ENCODE measurements at places on chromosomes 2 and 18. TPM values are rescaled to one million over a fixed set of nuclear protein-coding genes. Genes with fewer than 3 reads are reported as not detected.

DNA sequence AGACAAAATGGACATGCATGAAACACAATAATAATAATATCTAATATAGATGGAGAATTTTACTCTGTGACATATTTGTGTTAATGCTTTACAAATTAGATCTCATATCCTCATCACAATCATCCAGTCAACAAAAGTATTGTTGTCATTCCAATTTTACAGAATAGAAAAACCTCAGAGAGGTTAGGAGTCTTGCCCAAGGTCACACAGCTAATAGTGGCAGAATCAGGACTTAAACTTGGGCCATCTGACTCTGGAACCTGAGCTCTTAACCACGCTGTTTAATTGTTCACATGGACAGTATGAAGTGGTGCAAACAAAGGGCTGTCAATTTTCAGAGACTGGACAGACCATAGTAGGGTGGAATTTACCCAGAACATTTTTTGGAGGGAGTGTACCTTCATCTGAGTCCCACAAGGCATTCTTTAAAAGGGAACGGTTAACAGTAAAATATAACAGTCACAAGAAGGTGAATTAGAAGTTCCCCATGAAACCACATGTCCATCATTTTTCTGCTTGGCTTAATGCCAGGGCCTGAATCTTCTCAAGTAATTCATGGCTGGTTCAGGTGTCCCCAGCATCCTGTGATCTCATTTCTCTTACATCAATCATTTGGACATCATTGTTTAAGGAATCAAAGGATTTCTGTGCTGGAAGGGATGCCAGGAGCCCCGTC is 35.4 kb upstream of the CCDC93 start:
- peaks cover 23% of the 10 kb centered on the region for H3K27me3 ChIP-seq
- no peak overlapping the region for H3K4me3 ChIP-seq
- no peak overlapping the region for H3K27ac ChIP-seq
- H3K36me3 ChIP-seq, result no peaks in the 10 kb centered on the region
- H3K4me1 ChIP-seq, result peaks cover 7% of the 10 kb centered on the region
- no peak for DNase-seq

DNA sequence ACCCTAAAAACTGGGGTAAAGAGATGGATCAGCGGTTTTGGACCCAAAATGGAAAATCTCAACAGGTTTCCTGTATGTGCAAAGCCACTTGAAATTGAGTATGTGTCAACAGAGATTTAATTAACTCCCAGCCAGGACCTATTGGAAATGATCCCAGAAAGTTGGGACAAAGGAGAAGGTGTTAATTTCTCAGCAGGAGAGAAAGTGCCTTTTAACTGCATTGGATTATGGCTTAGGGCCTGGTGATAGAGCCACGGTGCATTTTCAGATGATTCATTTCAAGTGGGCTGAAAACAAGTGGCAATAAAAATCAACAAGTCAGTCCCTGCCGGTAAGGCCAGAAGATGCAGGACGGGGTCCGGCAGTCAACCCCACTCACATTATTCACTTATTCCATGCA is 80.2 kb upstream of the BCL11A start:
- DNase-seq, result no peak
- H3K27me3 ChIP-seq, result peaks cover 12% of the 10 kb centered on the region
- H3K27ac ChIP-seq, result no peak overlapping the region
- no peak overlapping the region for H3K4me3 ChIP-seq
- H3K36me3 ChIP-seq, result no peaks in the 10 kb centered on the region

The ASPRV1 gene
- not detected for polyA plus RNA-seq

The PTGR3 gene
- 16.5 TPM for polyA plus RNA-seq

DNA sequence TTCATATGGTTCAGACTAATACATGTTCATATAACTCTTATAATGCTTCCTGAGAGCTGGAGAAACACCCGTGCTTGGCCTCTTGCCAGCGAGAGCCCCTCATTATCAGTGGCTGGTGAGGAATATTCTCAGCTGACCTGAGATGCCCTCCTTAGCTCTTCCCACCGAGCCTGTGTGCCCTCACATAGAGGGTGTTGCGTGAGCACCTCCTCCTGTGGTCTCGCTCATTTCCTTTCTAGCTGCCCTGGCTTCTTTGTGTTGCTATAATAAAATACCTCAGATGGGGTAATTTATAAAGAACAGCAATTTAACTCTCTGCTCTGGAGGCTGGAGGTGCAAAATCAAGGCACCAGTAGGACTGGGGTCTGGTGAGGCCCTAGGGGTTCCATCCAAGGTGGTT is 80.5 kb upstream of the ALKAL2 start:
- no peak for DNase-seq
- H3K27me3 ChIP-seq, result peaks cover 35% of the 10 kb centered on the region
- peaks cover 21% of the 10 kb centered on the region for H3K36me3 ChIP-seq
- no peak overlapping the region for H3K27ac ChIP-seq
- H3K4me3 ChIP-seq, result no peak overlapping the region
- H3K4me1 ChIP-seq, result no peaks in the 10 kb centered on the region

DNA sequence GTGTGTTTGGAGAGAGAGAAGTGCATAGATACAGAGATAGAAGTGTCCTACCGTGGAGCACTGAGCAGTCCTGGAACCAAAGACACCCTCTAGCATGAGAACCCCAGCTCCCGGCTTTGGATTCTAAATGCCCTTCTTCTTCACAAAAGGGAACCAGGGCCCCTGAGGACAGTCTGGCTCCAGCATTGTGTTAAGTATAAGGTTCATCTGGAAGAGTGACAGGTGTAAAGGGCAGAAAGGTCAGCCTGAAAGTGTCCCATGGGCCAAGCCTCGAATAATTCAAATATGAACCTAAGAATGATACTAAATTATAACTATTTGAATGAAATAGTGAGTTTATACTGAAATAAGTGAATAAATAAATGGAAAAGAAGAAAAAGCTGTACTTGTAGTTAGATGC is 109.7 kb downstream of the SNTG2 start:
- no peak for DNase-seq
- no peak overlapping the region for H3K27ac ChIP-seq
- H3K4me1 ChIP-seq, result no peaks in the 10 kb centered on the region
- H3K36me3 ChIP-seq, result no peaks in the 10 kb centered on the region
- H3K27me3 ChIP-seq, result peaks cover 60% of the 10 kb centered on the region

DNA sequence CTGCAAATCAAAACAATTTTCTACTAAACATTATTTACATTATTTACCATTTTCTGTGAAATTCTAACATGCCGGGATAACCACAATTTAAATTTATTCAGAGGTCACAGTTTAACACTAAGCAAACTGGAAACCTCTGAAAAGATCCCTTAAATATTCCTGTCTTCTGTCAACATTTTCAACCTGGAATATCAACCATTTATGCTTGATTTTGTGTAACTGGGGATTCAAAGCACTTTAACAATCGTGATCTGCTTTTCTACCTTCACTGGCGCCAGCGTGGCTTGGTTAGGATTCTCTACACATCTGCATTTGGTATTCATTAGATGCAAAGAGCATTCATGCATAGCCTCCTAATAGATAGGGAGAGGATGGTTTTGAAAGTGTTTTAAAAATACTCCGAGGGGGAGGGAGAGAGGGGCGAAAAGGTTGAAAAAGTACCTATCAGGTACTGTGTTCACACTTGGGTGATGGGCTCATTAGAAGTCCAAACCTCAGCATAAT is 59.9 kb upstream of the RAB12 start:
- H3K36me3 ChIP-seq, result no peaks in the 10 kb centered on the region
- peaks cover 9% of the 10 kb centered on the region for H3K27me3 ChIP-seq
- DNase-seq, result no peak
- no peak overlapping the region for H3K27ac ChIP-seq
- H3K4me1 ChIP-seq, result no peaks in the 10 kb centered on the region

The REG1A gene
- polyA plus RNA-seq, result not detected

The SGO2 gene
- polyA plus RNA-seq, result 0.09 TPM

The OSR1 gene
- polyA plus RNA-seq, result not detected

DNA sequence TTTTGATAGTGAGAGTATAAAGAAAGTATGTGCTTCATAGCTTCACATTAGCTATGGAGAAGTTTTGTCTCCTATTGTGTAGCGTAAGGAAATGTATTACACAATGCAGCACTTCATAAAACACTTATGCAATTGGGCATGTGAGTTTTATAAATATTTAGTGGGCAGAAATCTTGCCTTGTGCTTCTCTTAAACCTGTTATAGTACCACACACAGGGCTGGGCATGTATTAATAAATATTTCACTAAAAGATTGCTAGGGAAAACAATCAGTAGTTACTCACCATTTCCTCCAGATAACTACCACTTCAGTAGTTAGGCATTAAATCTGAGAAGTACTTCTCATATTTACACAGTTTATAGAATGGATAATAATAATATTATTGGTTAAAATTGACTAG is 1080.8 kb upstream of the PIK3C3 start:
- DNase-seq, result no peak
- no peak overlapping the region for H3K27ac ChIP-seq
- no peaks in the 10 kb centered on the region for H3K27me3 ChIP-seq
- no peaks in the 10 kb centered on the region for H3K4me1 ChIP-seq

DNA sequence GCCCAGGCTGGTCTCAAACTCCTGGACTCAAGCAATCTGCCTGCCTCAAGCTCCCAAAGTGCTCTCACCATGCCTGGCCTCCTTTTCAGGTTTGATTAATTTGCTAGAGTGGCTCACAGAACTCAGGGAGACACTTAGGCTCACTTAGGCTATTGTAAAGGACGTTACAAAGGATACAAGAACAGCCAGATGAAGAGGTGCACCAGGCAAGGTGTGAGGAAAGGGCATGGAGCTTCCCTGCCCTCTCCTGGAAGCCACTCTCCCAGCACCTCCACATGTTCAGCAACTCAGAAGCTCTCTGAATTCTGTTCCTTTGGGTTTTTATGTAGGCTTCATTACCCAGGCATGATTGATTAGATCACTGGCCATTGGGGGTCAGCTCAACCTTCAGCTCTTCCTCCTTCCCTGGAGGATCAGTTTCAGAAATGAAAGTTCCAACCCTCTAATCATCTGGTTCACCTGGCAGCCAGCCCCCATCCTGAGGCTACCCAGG is 78.7 kb upstream of the RGPD5 start:
- DNase-seq, result no peak
- H3K27me3 ChIP-seq, result peaks cover 5% of the 10 kb centered on the region
- no peaks in the 10 kb centered on the region for H3K36me3 ChIP-seq
- H3K27ac ChIP-seq, result no peak overlapping the region

DNA sequence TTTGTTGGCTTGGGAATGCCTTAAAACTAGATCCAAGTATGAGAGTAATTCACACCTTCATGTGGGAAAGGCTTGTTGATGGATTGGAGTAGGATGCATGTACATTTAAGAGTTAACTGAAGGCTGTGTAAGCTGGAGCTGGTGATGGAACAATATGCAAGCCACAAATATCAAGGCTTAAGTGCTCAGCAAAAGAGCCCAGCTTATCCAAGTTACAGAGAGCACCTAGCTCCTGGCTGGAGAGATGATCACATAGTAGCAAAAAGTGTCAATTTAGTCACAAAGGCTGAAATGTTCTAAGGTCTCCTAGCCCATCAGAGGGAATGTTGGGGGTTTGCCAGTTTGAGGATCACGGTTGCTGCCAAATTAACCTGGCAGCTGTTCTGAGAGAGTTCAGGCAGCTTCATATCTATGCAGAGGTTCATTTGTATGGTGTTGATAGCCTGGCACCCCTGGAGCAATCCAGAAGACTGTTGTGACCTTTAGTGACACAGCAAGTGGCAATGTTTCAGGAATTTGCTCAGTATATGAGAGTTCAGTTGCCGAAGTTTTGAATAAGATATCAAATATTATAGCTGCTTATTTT is 228.2 kb downstream of the DOK6 start:
- H3K36me3 ChIP-seq, result no peaks in the 10 kb centered on the region
- no peak overlapping the region for H3K27ac ChIP-seq
- H3K4me1 ChIP-seq, result no peaks in the 10 kb centered on the region
- no peak for DNase-seq

- H3K36me3 ChIP-seq, result no peaks in the 10 kb centered on the region
- no peak overlapping the region for H3K4me3 ChIP-seq
- no peaks in the 10 kb centered on the region for H3K27me3 ChIP-seq
- H3K27ac ChIP-seq, result no peak overlapping the region
- H3K4me1 ChIP-seq, result peaks cover 16% of the 10 kb centered on the region
These were observed 62.9 kb upstream of the SERTAD2 start for GRCh38 chr2:64716569-64716968.

GRCh38 chr2:210421916-210422315 is 54.6 kb downstream of the LANCL1 start:
- H3K4me3 ChIP-seq, result no peak overlapping the region
- peaks cover 11% of the 10 kb centered on the region for H3K36me3 ChIP-seq
- no peak for DNase-seq
- no peaks in the 10 kb centered on the region for H3K4me1 ChIP-seq
- H3K27me3 ChIP-seq, result peaks cover 11% of the 10 kb centered on the region

The SLC11A1 gene
- 2.4 TPM for polyA plus RNA-seq

- H3K4me1 ChIP-seq, result peaks cover 25% of the 10 kb centered on the region
- H3K4me3 ChIP-seq, result peak overlapping the region; percentile 71
- no peaks in the 10 kb centered on the region for H3K27me3 ChIP-seq
These were observed 13.7 kb upstream of the CCDC74B start for GRCh38 chr2:130158631-130159030.

GRCh38 chr2:97740590-97741182 is 27.3 kb downstream of the ZAP70 start:
- DNase-seq, result peak; percentile 25
- H3K4me3 ChIP-seq, result no peak overlapping the region
- H3K4me1 ChIP-seq, result peaks cover 14% of the 10 kb centered on the region
- no peaks in the 10 kb centered on the region for H3K27me3 ChIP-seq

DNA sequence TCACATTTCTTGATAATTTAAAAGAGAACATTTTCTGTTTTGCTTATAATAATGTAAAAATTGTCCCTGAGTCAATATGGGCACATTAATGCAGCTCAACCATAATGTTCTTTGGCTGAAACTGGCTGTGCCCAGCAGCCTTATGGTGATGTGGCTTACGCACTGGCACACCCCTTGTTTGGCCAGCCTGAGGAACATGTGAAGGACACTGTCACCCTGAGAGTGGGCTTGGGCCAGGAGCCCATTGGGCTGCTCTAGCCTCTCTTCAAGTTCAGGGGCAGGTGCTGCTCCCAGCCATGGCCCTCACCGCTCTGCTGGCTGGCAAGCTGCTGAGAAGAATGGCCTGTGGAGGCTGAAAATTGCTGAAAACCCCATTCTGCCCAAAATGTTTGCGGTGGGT is 37.5 kb downstream of the MRPL33 start:
- no peaks in the 10 kb centered on the region for H3K27me3 ChIP-seq
- no peak for DNase-seq
- H3K27ac ChIP-seq, result no peak overlapping the region
- no peaks in the 10 kb centered on the region for H3K4me1 ChIP-seq

DNA sequence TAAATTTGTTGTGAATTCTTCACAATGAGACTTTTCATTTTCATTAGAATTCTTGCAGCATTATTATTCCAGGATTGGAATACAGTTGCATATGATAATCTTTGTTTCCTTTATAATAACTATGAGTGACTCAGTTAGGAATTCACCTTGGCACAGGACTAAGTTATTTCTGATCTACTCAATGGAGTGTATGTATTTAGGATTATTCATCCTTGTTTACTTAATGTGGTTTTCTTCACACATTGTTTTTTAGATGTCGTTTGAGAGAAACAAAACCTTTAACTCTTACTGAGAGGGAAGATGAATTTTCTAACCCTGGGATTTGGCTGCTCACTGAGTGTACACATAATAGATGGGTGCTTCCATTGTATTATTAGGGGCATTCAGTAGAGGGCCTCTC is 970.1 kb downstream of the DPP10 start:
- DNase-seq, result no peak
- H3K36me3 ChIP-seq, result no peaks in the 10 kb centered on the region
- no peak overlapping the region for H3K27ac ChIP-seq
- H3K4me1 ChIP-seq, result no peaks in the 10 kb centered on the region

The TCF23 gene
- polyA plus RNA-seq, result not detected

All from naive B cell (primary cell).